ENCODE measurements at places on chromosomes 11 and 22.

GRCh38 chr11:57699813-57700212 is 12.2 kb downstream of the MED19 start:
- DNase-seq = no peak

- DNase-seq = no peak
Observed at GRCh38 chr11:117620086-117620485, 176.9 kb downstream of the DSCAML1 start.

- peak; percentile 91 for DNase-seq
Observed at GRCh38 chr11:65420979-65421793, 1.4 kb upstream of the NEAT1 start.

DNA sequence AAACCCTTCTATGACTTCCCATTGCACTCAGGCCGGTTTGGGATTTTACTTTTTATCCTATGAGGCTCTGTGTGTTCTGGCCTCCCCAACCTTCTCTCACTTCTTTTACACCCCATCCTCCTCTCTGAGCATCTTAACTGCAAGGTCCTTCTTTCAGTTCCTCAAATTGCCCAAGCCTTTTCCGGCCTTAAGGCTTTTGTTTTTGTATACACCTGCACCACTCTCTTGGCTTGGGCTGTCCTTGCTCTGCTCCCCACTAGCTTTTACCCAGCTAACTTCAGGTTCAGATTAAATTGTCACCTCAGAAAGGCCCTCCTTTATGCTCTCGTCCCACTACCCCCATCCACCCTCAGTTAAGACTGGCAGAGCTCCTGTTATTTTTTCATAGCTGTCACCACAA is 55.5 kb downstream of the FAM83F start:
- no peak for DNase-seq

GRCh38 chr11:79697905-79698304 is 257.1 kb upstream of the TENM4 start:
- no peak for DNase-seq

GRCh38 chr11:110199184-110199981 is 97.0 kb downstream of the RDX start:
- no peak for DNase-seq

GRCh38 chr22:25942856-25943411 is 200.9 kb downstream of the MYO18B start:
- DNase-seq = no peak

DNA sequence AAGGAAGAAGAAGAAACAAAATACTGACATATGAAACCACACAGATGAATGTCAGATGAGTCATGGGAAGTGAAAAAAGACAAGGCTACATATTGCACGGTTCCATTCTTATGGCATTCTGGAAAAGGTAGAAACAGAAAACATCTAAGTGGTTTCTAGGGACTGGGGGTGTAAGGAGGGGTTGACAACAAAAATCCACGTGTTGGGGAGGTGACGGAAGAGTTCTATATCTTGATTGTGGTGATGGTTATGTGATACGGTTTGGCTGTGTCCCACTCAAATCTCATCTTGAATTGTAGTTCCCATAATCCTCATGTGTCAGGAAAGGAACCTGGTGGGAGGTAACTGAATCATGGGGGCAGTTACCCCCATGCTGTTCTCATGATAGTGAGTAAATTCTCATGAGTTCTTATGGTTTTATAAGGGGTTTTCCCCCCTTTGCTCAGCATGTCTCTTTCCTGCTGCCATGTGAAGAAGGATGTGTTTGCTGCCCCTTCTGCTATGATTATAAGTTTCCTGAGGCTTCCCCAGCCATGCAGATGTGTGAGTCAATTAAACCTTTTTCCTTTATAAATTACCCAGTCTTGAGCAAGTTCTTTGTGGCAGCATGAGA is 6.4 kb upstream of the ARFGAP3 start:
- DNase-seq = peak; percentile 72

GRCh38 chr11:86196913-86197312 is 47.6 kb upstream of the EED start:
- no peak for DNase-seq

DNA sequence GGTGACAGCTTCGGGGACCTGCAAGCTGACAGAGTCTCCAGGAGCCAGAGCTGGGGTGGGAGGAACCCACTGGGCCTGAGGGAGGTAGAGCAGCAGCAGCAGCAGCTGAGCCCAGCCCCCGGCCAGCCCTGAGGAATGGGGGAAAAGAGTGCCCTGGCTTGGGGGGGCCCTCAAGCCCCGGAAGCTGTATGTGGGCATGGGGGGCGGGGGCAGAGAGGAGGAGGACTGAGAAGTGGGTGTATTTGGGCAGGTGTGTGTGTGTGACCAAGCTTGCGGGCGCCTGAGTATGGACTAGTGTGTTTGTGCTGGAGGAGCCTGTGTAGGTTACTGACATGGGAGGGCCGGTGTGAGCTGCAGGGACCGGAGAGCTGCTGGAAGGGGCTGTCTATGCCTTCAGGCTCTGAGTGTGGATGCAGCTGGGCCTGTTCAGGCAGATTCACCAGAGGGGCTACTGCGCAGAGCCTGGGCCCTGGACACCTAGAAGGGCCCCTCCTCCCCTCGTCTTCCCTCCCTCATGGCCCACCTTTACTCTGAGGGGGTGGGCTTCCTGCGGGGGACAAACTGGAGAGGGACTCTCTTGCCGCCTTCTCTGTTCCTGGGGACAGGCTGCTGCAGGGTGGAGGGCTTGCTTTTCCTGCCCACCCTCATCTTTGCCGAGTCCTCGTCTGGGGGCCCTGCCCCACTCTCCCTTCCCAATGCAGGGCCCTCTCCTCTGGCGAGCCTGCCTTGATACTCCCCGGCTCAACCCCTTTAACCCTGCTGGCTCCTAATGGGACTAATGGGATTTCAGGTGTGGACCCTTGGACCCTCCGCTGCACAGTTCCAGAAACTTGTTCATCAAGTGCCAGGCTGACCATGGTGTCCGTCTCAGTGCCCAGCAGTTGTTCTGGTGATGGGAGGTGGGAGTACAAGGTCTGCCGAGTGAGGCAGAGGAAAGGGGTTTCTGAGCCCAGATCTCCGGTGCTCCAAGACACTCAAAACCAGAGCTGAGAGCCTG is 28.2 kb downstream of the ST3GAL4 start:
- no peak for DNase-seq

GRCh38 chr11:20363500-20364340 is at the start of gene HTATIP2:
TSS of gene HTATIP2 (plus strand) at chr11:20363714. CDS start at chr11:20364238, 524 bp downstream.
- DNase-seq = peak; percentile 71

GRCh38 chr22:44545773-44546172 is 47.7 kb upstream of the RTL6 start:
- DNase-seq = no peak

DNA sequence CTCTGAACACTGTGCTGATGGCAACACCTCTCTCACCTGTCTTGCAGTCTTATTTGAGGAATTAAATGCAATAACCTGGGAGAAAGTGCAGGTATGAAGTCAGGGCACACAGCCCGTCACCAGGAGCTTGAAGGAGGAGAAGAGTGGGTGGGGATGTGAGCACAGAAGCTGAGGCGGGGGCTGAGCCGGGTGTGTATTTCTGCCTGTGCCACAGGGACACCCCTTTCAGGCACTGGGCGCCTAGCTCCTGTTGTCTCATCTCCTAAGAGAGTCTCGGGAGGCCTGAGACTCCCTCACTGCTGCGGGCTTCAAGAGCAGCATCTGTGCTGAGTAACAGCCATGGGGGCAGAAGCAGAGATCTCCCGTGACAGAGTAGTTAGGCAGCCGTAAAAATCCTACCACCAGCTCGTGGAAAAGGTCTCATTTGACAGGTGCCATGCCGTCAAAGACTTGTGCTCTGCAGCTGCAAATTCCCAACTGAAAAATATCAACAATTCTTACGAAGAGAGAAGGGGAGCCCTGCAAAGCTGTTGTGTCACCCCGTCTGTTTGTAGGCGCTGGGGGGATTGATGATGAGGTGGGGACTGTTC is 26.8 kb downstream of the PARVB start:
- DNase-seq = no peak

GRCh38 chr22:30239488-30240405 is 6.8 kb downstream of the LIF start:
- no peak for DNase-seq

- no peak for DNase-seq
Observed at GRCh38 chr11:68328374-68329091, 16.1 kb downstream of the LRP5 start.

DNA sequence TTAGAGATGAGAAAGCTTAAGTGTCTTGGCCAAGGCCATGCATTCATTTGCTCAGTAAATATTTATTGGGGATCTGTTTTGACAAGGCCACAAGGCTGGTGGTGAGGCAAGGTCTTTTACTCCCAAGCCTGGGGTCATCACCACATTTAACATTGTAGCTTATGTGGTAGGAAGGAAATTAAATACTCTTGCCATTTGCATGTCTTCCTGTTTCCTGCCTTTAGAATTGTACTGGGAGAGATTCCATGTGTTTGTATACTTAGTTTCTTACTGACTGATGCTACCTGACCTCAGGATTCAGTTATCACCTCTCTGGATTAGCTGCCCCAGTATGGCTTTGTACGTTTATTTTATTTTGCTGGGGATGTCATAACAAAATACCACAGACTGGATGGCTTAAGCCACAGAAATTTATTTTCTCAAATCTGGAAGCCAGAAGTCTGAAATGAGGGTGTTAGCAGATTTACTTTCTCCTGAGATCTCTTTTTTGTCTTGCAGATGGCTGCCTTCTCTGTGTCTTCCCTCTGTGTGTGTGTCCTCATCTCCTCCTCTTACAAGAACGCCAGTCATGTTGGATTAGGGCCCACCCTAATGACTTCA is 44.8 kb downstream of the SPECC1L start:
- no peak for DNase-seq

- peak; percentile 63 for DNase-seq
Observed at GRCh38 chr11:16902182-16902581, 112.0 kb downstream of the PLEKHA7 start.

DNA sequence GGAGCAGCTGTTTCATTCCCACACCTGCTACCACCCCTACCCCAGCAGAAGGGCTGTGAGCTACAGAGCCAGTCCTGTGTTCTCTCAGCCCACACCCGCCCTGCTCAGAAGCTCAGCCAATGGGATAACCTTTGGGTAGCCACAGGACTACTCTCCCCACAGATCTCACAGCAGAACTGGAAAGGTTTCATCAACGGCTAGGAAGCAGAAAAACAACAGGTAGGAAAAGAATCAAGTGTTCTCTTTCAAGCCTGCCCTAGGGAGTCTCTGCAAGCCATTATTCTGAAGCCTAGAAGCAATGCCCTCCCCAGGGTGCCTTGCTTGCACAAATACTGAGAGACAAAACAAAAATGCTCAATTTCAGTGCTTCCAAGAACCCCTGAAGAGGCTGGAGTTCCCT is 77.2 kb downstream of the TMPRSS5 start:
- no peak for DNase-seq

GRCh38 chr11:69220561-69221051 is 64.9 kb downstream of the SMIM38 start:
- no peak for DNase-seq

DNA sequence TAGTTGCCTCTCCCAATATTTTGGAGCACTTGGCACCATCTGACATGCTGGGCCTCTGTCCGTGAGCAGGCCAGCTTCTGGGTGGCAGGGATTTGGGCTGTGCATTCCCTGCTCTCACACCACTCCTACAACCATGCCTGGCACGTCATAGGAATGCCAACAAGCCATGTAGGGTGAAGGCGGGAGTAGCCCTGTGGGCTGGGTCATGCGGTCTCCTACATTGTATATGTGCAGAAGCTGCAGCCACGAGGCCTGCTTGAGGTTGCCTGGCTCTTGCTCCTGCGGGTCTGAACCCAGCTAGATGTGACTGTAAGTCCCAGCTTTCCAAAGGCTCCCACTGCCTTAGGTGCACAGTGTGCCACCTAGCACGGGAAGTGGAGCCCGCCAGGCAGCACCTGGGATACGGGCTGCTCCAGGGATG is 14.5 kb downstream of the MYEOV start:
- no peak for DNase-seq

- DNase-seq = no peak
Observed at GRCh38 chr22:45631140-45631840, 40.3 kb upstream of the ATXN10 start.

GRCh38 chr22:49616356-49617231 is 211.1 kb downstream of the BRD1 start:
- DNase-seq = no peak
